Activated T-helper 1 cell treated with anti-CD3 and anti-CD28 coated beads, Interleukin-2, amount 50 U/mL, for 16 hours (primary cell): ENCODE measurements at places on chromosomes 1 and 21.

DNA sequence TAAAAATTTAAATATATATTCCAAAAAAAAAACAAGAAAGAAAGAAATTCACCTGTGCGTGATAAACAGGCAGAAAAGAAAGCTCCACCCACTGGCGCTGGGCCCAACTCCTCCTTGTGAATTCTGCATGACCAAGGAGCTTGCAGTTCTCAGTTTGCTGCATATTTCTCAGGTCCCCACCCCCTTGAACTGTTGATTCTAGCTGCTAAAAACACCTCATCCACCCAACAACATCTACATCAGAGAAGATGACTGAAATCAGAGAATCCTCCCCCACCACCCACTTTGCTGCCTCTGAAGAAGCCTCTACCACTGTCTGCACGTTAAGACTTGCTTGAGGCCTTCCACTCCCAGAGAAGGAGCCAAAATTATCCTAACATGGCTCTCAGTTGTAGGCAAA, 104.8 kb downstream of the RGS2 start:
- no peak for DNase-seq

DNA sequence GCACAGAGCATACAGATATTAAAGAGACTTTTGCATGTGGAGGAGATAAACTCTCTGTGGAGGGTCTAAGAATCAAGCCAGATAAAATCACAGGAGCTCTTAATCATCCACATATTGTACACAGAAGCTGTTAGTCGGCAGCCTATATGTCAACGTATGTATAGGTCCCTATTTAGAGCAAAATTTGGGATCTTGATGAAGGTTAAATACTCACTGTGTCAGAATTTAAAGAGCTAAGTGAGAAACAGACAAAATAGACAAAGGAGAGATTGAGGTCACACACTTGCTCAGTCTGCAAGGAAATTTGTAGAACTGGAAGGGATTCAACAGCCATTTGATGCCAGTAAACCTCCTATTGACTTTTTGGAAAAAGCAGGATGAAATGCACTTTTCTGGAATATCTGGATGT, 4.1 kb upstream of the IRF2BP2 start:
- DNase-seq = no peak

- DNase-seq = no peak
Observed at GRCh38 chr1:119387858-119388257, 19.3 kb downstream of the HAO2 start.

DNA sequence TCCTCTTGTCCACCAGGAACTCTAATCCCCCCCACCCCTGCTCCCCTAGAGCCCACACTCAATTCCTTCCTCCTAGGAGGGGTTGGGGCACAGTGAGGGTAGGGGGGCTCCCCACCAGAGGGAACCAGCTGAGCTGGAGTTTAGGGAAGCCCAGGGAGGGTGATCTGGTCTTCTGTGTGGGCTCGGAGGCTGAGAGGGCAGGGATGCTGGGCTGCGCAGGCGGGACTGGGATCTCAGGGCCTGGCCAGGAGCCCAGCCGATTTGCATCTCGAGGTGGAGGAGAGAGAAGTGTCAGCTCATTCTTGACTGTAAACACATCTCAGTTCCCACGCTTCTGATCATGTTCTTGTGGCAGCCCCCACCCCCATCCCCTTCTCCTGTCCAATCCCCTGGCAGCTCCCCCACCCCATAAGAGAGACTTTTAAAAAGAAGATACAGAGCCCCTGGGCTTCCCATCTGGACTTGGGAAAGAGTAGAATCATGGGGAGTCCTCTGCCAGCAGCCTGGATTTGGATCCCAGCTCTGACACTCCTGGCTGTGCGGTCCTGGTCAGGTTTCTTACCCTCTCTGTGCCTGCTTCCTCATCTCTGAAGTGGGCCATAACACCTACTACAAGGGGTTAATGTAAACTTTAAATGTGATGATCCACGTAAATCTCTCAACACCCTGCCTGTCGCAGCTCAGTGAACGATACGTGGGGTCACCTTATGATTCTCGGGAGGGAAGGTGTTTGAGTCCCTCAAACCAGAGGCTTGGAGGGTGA, 6.6 kb downstream of the PEAR1 start:
- DNase-seq = no peak

GRCh38 chr1:205229399-205229871, 1.7 kb downstream of the TMCC2 start:
- peak; percentile 37 for DNase-seq

DNA sequence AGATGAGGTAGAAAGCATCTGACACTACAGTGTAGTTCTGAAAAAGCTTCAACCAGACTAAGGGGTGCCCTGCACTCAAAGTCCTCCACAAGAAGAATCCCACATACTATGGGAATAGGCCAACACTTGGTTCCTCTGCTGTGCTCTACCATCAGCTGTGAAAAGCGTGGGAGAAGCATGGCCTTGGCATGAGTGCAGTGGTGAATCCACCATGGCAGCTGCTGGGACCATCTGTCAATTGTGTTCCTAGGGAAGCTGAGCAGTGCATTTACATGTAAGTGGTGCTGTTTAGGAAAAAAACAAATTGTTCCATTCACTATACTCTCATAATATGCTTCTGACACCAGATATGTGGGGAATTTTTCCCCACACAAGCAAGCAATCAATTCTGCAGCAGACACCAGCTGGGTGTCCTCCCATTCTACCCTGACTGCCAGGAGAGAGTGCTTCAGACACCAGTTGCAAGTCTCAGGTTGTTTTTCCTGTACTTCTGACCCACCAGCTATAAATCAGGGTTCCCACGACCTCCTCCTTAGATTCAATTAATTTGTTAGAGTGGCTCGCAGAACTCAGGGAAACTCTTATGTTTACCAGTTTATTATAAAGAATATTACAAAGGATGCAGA, 230.8 kb upstream of the CHRM3 start:
- no peak for DNase-seq

DNA sequence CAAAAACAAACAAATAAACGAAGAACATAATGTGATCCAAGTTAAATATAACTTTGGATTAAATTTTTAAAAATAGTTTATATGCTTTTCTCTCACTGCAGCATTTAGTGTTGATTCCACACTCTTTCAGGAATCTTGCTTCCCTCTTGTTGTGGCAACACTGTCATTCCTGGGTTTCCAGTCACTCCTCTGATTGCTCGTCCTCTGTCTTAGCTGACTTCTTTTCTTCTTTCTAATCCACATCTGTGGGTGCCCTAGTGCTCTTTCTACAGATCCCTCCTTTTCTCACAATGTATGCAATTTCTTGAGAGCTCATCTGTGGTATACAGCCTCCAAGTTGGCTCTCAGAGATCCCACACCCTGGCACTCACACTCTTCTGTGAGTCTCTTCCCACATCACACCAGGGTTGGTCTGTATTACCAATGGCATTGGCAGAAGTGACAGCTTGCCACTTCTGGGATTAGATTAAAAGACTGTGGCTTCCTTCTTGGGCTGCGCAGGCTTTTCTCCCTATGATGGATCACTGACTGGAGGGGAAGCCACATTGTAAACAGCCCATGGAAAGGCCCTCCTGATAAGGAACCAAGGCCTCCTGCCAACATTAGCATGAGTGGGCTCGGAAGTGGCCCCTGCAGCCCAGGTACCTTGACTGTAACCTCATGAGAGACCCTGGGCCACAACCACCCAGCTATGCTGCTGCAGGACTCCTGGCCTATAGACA, 11.5 kb upstream of the MYOC start:
- DNase-seq = no peak

DNA sequence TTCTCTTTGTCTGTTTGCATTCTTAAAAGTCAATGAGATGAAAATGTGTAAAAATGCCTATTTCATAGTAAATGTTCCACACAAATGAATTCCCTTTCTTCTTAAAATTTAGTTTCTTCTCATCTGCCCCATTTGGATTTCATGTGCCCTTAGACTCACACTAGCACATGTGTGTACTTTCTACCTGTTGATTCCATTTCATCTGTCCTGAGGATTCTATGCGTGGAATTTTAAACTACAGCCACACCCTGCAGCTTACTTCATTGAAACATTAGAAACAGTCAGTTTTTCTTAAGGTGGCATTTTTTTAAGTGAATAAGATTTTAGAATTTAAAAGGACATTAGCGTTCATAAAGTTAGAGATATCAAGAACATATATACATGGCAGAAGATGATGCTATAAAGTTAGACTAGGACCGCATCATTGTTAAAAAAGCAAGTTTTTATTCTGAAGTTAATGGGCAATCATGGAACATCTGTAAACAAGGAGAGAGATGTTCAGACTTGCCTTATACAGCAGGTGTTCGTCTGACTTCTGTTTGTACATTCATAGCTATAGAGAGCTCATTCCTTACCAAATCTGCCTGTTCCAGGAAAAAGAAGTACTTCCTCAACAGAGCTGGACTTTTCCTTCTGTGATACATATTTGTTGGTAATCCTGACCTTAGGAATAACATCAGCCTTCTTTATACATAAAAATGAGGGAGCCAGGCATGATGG, 3.9 kb upstream of the TUT4 start:
- DNase-seq = no peak

DNA sequence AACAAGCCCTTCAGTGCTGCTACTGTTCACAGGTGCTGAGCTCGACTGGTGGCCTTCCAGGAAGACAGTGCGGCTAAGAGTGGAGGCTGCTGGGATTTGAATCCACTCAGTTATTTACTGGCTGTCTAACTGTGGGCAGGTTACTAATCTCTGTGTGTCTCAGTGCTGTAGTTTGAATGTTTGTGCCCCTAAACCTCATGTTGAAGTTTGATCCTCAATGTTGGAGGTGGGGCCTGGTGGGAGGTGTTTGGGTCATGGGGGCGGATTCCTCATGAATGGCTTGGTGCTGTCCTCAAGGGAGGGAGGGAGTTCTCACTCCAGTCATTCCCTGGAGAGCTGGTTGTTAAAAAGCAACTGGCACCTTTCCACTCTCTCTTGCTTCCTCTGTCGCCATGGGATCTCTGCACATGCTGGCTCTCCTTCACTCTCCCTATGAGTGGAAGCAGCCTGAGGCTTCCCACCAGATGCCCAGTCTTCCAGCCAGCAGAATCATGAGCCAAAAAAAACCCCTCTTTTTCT, 334.8 kb downstream of the RPS6KC1 start:
- DNase-seq = no peak

DNA sequence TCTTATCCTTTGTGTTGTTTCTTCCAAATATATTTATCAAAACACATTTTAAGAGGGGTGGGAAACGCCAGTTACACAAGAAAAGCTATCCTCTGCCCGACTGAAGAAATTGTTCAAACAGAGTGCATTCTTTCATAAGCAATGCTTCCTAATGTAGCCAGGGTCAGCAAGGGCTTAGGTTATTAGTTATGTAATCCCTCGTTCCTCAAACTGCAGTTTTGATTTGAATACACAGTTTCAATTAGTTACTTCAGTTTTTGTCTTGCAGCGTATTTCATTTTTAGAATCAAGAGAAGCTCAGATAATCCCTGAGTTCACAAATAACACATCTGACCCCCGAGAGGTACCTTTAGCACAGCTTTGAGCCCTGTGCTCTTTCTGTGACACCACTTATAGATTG, 141.7 kb upstream of the NRIP1 start:
- no peak for DNase-seq

DNA sequence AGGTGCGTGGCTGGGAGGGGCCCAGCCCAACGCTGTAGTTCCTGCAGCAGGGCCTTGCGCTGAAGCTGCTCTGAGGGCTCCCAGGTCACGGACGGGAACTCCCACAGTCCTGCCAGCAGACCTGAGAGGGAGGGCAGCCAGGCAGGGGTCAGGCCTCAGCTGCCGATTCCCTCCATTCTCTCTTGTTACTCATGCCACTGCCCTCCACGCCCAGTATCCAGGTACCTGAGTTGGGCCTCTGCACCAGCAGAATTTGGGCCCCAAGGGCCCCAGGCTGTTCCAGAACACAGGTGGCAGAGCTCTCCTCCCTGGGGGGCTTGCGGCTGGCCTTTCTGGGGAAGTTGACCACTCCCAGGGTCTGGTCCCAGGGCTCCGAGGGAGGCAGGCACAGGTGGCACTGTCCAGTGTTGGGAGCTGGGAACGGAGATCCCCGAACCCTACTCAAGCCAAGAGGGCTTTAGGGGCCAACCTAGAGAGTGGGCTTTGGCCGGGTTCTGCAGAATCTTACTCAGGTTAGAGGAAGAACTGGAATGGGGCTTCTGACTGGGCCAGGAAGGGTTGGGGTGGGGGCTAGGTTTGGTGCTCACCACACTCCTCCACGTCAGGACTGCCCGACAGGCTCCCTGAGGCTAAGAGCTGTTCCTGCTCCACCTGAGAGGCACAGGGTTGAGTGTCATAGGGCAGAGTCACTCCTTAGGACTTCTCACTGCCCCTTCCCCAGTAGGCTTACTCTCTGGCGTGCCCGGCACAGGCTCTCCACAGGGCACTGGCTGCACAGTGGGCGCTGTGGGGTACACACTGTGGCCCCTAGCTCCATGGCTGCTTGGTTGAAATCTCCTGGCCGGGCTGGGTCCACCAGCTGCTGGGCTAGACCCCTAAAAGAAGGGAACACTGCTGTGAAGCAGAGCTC, 5.0 kb downstream of the HPDL start:
- DNase-seq = no peak

DNA sequence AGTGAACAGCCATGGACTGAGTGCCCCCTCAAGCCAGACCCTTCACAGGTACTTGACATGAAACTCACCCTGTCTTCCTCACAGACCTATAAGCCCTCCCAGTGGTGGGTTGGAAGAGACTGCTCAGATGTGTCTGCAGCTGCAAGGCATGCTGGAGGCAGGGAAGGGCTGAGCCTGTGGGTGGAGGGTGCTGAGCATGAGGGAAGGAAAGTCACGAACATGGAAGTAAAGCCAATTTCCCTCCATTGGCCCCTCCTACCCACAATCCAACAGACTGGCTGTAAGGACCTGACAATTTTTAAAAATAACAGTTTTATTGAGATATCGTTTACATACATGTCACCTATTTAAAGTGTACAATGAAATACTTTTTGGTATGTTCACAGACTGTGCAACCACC, 44.1 kb downstream of the RCSD1 start:
- DNase-seq = no peak
